ENCODE measurements at places on chromosomes 1 and 21.

DNA sequence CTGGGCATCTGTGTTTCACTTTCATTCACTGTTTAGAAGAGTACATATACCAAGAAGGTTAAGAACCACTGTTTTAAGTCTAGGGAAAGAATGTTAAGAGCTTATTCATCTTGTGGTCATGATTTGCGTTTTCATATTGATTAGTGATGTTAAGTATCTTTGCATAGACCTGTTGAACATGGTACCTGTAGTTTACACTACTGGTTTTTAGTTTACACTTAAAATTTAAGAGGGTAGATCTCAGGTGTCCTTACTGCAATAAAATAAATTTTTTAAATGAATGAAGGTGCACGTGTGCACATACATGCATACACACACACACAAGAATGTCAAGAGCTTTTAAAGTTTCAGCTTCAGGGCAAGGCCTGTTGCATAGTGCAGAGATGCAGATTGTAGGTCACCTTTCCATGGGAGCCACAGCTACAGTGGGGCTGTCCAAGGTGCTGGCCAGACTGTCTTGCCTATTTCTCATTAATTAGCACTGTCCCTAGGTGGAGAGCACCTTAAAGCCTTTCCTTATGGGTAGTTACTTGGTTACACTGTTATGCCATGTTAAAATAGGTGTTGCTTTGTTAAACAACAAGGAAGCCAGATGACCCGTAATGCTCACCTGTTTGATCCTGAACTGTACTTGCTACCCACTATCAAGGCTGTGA lies 543.0 kb upstream of the DAB1 start:
- DNase-seq: no peak

GRCh38 chr1:89451011-89451410 lies 73.6 kb upstream of the LRRC8B start:
- DNase-seq: no peak

- no peak for DNase-seq
These were observed 89.9 kb downstream of the TIAM1 start for GRCh38 chr21:31254131-31254530.

- DNase-seq: peak; percentile 94
These were observed 98.0 kb upstream of the DUSP10 start for GRCh38 chr1:221839782-221840395.

GRCh38 chr1:214718724-214719123 lies 115.7 kb downstream of the CENPF start:
- DNase-seq: no peak

- peak; percentile 1 for DNase-seq
These were observed 13.3 kb downstream of the PLPPR5 start for GRCh38 chr1:98991127-98992012.

DNA sequence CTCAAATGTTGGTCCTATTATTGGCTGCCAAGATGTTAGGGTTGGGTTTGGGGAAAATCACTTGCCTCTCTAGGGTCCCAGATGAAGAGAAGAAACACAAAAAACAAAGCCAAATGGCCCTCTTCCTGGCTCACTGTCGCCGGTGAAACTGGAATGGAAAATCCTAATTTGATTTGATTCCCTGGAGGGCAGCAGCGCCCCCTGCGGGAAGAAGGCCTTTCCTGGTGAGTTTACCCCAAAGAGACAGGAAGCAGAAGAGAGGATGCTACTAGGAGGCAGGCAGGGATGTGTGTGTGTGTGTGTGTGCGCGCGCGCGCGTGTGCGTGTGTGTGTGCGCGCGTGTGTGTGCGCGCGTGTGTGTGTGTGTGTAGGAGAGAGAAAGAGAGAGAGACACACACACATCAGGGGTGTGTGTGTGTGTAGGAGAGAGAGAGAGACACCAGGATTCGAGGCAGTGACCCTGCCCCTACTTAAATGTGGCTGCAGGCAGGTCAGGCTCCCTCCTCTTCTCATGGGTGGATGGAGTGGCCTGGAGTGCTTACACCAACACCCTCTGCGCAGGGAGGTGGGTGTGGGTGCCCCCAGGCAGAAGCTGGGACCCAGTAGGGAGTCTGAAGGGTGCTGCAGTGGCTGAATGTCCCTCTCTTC lies 3.1 kb upstream of the SELENON start:
- no peak for DNase-seq

DNA sequence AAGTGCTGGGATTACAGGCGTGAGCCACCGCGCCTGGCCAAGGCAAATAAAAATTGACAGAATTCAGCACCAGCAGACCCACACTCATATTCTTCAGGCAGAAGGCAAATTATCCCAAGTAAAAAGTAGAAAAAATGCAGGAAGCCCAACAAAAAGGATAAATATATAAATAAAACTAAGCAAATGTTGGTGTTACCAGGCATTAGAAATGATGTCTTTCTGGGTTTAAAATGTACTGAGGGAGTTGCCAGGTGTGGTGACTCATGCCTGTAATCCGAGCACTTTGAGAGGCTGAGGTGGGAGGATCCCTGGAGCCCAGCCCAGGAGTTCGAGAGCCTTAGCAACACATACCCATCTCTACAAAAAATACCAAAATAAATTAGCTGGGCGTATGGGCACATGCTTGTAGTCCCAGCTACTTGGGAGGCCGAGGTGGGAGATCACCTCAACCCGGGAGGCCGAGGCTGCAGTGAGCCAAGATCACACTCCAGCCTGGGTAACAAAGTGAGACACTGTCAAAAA lies 6.3 kb downstream of the INTS11 start:
- no peak for DNase-seq

GRCh38 chr1:220699044-220699443 lies 8.9 kb downstream of the C1orf115 start:
- DNase-seq: no peak

DNA sequence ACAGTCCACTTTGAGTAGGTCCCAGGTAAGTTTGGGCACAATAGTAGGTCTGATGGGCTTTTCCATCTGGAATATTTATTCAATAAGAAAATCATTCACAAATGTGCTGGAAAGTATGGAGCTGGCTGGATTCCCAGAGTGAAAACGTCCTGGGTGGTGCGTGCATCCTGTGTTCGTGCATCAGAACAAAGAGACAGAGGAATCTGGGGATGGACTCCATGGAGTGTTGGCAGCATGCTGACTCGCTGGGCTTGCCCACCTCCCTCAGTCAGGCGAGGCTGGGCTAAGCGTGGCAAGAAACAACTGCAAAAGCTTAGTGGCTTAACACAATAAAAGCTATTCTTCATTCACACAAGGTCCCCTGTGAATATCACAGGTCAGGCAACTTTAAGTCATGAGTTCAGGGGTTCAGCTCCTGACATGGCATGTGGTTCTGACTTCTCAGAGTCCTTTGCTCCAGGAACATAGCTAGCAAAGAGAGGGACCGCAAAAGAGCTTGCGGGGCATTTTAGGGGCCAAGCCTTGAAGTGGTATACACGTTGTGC lies 151.6 kb upstream of the ZNF644 start:
- DNase-seq: no peak

DNA sequence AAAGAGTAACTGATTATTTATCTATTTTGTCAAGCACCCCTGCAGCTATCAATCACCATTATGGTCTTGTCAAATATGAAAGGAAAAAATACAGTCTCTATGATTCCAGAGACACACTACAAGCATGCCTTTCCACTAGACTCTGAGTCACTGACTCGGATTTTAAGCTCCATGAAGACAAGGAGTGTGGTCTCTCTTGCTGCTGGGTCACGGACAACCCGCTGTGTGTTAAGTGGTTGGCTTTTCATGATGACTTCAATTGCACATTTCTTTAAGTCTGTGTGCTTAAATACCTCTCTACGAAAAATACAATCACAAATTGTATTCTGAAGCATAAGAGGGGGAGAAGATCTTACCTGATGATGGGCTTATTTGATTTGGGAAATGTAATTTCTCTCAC lies 14.0 kb upstream of the GNG4 start:
- DNase-seq: no peak

GRCh38 chr1:212293579-212293978 lies 8.4 kb downstream of the PPP2R5A start:
- DNase-seq: no peak

DNA sequence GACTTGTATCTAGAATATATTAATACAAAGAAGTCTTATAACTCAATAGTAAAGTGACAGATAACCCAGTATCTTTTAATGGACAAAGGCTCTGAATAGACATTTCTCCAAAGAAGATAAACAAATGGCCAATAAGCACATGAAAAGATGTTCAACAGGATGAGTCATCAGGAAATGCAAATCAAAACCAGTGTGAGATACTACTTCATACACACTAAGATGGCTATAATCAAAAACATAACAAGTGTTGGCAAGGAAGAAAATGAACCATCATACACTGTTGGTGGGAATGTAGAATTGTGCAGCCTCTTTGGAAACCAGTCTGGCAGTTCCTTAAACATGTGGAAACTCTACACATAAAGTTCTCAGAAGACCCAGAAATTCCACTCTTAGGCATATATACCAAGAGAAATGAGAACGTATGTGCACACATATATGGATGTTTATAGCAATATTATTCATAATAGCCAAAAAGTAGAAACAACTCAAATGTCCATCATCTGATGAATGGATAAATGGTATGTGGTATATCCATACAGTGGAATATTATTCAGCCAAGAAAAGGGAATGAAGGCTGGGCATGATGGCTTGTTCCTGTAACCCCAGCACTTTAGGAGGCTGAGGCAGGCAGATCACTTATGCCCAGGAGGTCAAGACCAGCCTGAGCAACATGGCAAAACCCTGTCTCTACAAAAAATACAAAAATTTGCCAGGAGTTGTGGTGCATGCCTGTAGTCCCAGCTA lies 9.9 kb upstream of the MPL start:
- no peak for DNase-seq

DNA sequence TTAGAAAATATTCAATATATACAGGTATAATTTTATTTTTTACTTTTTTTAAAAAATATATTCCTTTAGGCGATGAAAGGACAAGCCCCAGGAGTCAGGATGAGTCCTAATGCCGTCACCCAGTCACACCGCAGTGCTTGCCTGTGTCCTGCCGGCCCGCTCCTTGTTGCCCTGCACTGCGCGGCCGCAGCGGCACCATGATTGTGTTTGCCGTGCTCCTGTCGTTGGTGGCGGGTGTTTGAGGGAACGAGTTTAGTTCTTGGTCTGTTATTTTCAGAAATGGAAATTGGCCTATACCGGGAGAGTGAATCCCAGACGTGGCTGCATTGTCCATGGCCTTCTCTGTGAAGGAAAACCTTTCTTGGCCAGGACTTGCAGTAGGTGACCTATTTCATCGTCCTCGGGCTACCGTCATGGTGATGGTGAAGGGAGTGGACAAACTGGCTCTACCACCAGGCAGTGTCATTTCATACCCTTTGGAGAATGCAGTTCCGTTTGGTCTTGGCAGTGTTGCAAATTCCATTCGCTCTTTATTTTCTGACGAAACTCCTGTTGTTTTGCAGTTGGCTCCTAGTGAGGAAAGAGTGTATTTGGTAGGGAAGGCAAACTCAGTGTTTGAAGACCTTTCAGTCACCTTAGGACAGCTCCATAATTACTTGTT lies 45.9 kb upstream of the CRB1 start:
- no peak for DNase-seq

DNA sequence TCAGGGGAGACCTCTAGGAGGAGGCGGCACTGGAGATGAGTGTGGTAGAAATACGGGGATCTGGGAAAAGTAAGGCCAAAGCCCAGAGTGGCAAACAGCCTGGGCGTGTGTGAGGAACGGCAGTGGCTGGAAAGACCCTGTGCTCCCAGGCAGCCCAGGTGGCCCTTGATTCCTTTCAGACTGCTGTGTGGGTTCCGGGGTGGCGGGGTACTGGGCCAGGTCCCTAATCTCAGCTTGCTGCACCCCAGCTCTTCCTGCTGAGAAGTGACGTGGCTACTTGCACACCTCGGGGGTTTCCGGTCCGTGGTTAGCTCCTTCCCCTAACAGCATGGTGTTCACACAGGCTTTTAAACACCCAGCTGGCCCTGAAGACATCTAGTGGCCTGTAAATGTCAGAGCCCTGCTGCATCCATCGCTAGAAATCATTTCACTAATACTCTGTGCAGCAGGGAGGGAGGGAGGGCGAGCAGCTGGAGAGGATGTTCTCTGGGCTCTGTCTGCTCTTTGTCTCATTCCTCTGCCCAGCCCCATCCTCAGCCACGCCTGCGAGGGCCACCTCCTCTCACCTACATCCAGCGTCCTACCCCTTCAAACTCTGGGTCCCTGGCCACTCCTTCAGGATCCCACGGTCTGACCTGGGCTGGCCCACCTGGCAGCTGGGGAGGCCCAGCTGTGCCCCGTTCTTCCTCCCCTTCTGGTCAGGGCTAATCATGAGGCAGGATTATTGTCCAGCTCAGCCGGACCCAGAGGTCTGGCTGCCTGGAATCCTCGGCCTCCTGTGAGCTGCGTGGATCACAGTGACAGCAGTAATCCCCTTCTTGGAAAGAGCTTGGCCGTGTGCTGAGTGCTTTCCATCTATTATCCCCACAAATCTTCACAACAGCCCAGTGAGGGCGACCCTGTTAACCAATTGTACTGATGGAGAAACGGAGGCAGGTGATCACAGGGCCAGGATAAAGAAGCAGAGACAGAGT lies 7.2 kb downstream of the ZDHHC18 start:
- DNase-seq: peak; percentile 88

- no peak for DNase-seq
These were observed 206.7 kb upstream of the C1orf174 start for GRCh38 chr1:4106731-4107130.

DNA sequence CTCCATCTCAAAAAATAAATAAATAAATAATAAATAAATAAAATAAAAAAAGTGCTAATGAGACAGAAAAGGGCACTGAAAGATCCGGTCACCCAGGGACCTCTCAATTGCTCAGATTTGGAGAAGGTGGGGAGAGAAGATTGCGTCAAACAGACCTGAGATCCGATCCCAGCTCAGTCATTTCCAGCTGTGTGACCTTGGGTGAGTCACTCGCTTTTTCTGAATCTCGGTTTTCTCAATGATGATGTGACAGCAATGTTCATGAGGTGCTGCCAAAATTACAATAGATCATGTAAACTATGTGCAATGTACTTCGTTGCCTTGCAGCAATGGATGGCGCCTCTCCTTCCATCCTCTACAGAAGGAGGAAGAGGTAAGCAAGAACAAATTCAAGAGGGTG lies 11.1 kb upstream of the MEF2D start:
- DNase-seq: no peak

GRCh38 chr1:239630767-239631166 lies 244.4 kb downstream of the CHRM3 start:
- no peak for DNase-seq

DNA sequence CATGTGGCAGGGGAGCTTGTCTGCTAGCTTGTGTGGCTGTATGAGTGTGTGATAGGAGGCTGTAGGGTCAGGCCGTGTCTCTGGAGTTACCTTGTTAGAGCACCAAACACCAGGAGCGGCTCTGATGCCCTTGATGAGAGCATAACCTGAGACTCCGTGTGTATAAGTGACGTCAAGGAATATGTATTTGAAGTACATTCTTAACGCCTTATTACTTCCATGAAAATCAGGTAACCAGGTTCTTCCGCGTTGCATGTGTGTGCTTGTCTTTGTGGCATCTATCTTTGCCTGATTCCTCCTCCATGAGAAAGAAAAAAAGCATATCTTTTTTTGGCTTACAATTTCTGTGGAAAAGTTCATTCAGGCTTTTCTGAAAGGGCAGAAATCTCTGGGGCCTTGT lies 4.6 kb downstream of the OLFML3 start:
- DNase-seq: no peak

DNA sequence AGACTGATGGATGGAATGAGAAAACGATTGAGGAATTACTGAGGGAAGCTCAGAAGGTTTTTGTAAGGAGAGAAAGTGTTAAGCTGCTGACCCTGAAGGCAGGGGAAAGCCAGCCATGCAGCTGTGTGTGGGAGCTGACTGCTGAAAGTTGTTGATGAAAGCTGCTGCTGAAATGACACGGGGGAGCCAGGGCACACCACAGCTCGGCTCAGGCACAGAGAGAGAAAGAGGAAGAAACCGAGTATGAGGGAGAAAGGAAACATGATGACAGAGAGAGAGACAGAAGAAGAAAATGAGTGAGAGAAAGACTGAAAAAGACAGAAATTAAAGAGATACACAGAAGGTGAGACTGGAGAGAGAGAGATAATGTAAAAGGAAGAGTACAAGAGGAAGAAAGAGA lies 115.5 kb downstream of the LRRC53 start:
- DNase-seq: no peak
